ENCODE measurements at places on chromosomes 13 and 19.
A peak's percentile ranks its signal among the peaks of the same experiment; 100 is the strongest.

DNA sequence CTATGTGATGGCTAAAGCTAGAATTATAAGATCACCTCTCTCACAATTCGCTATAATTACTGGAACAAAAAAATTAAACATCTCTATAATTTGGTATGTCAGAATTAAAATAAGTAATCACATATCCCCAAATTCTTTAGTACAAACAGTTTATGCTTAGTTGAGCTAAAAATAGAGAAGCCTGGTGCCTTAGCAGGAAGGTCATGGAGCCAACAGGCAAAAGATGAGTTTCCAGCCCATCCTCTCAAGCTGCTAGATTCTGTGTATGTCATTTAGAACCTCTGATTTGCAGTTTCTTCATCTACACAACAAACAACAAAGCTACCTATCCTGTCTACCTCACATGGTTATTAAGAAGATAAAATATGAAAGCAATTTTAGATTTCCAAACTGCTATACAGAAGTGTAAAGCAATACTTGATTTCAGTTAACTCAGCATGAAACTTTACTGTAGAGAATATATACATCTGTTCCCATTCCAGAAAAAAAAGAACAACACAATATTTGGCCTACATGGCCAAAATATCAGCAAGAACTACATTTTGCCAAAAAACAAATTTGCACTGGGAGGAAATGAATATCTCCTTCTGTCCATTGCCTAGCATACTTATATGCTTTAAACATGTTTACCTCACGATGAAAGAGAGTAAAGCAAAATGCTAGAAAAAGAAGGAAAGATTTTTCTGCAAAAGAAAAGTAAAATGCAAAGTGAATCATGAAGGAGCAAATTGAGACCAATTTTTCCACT lies 294.0 kb upstream of the MIR17HG start:
- no peak for DNase-seq

GRCh38 chr13:95540888-95541287 lies 11.6 kb upstream of the CLDN10 start:
- DNase-seq = peak; percentile 31

GRCh38 chr13:107864543-107865317 lies 350.6 kb downstream of the LIG4 start:
- DNase-seq = peak; percentile 35

DNA sequence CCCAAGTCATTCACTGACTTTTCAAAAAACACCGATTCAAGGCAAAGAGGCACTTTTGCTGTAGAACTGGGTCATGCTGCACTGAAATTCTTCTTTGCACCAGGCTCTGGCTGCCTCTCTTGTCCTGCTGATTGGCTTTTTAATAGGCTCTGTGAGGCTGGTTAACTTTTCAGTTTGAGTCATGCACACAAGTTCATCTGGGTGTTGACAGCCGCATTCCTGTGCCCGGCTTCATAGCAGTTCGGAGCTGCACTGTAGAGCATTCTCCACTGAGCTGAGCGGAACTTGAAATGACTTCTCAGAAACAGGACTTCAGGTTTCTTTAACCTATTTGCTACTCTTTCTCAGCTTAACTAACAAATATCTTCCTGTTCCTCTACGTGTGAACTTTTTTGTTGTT lies 978.3 kb downstream of the UQCRFS1 start:
- no peak for DNase-seq

DNA sequence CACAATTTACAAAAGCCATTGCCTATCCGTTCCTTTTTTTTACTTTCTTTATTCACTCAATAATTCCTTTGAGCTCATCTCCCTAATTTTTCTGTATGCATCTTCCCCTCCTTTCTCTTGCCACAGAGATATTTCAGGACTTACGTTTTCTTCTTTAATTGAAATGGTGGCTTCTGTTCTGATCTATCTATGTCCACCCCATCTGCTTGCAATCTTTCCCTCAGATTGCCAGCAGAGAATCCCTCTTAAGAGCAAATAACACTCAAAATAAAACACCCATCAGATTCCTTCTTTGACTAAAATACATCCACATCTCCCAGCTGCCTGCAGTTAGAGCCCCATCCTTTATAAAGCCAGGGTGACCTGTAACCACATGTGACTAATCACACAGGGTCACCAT lies 478.6 kb downstream of the EFNB2 start:
- no peak for DNase-seq

DNA sequence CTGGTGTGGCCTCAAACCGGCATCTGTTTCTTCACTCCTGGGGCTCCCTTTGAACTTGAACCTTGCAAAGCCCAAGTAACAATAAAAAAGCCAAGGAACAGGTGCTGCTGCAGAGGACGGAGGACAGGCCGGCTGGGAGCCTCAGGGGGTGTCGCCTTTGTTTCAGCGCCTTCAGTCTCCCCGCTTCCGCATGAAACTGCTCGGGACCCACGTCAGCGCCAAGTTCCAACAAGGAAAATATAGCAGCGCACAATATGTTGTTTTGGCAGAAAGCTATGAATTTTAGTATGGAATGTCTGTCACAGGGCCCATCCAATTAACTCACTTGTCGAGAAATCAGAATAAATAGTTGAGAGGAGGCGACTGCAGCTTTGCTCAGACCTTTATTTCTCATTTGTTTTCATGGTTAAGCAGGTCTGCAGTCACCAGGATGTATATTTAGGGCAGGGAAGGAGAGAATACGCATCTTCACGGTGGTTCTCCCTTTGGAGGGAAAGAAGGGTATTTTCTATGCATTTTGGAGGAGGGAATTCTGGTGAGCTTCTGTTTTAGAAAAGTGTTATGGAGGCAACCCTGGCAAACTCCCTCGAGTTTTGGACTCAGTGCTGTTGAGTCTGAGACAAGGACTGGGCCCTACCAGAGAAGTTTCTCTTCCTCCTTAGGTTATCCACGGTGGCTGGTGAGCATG lies 34.3 kb upstream of the MEDAG start:
- no peak for DNase-seq

GRCh38 chr13:94387047-94387446 lies 92.4 kb downstream of the DCT start:
- DNase-seq = no peak
